Right cardiac atrium (tissue), 5 donors: ENCODE measurements at places on chromosomes 1 and 21.

- DNase-seq, result no peak
Observed at GRCh38 chr1:212161231-212161781, 123.9 kb upstream of the PPP2R5A start.

DNA sequence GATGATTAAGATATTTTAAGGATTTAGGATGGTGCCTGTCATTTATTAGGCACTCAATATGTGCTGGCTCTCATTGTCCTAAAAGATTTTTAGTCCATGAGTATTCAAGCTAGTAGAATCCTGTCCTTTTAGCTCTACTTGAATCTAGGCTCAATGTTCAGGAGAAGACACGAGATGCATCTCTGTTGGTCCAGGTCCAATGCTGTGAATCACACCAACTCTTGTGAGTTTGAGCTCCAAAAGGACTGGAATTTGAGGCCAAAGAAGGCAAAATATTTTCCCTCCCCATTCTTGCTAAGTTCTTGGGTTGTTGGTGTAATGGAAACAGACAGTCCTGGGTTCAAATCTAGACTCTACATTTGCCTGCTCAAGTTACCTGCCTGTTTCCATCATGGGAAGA is 1.4 kb upstream of the PODN start:
- peak; percentile 21 for DNase-seq

- DNase-seq, result no peak
Observed at GRCh38 chr1:174913225-174913903, 86.4 kb upstream of the CACYBP start.

DNA sequence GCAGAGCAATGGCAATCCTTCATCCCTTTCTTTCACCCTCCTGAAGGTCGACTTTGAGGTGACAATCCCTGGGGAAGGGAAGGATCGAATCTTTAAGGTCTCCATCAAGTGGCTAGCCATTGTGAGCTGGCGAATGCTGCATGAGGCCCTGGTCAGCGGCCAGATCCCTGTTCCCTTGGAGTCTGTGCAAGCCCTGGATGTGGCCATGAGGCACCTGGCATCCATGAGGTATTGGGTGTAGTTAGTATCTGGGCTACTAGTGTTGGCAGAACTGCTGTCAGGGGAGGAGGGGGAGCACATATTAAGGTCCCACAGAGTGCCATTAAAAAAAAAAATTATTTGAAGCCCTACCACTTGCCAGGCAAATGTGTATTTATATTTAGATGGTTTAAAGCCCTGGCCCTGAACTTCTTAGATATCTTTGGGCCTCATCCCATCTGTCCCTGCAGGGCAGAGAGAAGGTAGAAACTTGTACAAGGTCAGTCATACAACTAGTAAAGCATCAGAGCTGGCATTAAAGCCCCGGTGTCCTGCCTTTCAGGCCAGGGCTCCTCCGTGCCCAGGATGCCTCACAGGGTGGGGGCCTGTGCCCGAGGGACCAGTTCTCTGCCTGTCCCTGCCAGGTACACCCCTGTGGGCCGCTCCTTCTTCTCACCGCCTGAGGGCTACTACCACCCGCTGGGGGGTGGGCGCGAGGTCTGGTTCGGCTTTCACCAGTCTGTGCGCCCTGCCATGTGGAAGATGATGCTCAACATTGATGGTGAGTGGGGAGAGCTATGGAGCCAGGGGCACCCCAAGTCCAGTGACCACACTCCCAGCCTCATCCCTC is 10.3 kb downstream of the AGO1 start:
- DNase-seq, result no peak

DNA sequence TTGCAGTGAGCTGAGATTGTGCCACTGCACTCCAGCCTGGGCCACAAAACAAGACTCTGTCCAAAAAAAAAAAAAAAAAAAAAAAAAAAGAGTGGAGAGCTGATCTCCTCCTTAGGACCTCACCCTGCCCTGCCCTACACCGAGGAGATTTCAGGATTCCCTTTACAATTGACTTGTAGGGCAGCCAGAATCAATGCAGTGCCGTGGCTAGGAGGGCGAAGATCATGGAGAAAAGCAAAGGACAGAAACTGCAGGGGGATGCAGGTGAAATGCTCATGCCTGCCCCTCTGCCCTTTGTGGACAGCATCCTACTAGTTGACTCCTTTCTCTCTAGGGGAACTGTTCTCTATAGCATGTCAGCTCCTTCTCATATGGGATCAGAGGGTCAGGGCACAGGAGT is 9.6 kb downstream of the FHAD1 start:
- no peak for DNase-seq
